NCI-H1417 treated with DMSO at 0.1 percent for 48 hours (cell line): ENCODE measurements at places on chromosomes 5 and 9.

GRCh38 chr5:125064621-125065438 is 318.4 kb upstream of the ZNF608 start:
- no peak for DNase-seq

GRCh38 chr9:94894094-94894699 is 167.7 kb downstream of the AOPEP start:
- DNase-seq = no peak

GRCh38 chr9:108579757-108580439 is 275.9 kb downstream of the ACTL7B start:
- DNase-seq = no peak

DNA sequence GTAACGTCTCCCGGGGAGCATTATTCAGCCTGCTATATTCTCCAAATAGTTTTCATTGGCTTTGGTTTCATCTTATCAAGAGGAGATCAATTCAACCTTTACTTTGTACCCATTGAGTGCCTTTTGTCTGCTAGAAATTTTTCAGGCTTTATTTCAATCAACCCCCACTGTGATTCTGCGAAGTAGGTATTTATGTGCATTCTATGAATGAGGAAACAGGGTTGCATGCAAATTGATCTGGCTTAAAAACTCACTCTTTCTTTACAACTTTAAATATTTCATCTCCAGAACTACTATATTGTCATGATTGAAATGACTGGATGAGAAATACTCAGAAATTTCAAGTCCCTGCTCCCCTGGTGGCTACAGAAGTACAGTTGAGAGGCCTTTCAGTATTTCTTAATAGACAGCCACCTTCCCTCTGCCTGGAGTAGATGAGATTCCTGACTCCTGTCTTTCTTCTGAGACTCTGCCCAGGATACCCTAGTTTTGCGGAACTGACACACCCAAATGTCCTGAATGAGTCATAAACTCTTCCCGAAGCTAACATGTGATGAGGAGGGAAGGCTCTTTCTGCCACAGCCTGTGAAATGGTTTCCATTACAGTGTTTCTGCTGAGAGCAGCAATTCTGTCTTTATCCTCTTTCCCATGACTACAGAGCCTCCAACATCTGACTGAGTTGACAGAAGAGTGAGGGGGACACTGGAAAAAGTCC is 52.6 kb upstream of the TNC start:
- DNase-seq = no peak

DNA sequence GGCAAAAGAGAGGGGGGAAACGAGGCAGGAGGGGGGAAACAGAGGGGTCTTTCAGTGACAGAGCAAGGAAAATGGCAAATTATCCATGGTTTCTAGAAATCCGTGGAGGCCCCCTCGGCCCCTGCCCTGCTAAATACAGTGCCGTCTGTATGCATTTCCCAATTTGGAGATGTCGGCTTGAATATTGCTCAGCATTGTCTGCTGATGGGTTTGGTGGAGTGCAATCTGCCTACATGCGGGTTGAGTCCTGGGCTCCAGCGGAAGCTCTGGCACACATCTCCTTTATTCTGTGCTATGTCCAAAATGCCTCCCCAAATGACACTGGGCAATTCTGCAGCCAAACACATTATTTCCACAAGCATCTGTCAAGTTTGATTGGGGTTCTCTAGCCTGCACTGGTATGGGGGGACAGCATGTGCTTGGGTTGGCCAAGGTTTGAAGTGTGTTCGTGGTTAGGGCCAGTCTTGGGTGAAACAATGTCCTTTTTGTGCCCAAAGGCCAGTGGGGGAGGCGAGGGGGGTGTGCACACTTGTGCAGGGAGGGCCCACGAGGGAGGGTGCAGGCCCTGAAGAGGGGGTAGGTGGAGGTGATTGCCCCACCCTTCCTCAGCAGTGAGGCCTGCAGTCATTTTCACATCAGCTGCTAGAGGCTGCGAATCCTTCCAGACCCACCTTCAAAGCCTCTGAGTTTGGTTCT is 6.2 kb upstream of the NEUROG1 start:
- DNase-seq = no peak

- DNase-seq = no peak
Measured at GRCh38 chr5:66367814-66368541, 223.9 kb downstream of the SREK1 start.

DNA sequence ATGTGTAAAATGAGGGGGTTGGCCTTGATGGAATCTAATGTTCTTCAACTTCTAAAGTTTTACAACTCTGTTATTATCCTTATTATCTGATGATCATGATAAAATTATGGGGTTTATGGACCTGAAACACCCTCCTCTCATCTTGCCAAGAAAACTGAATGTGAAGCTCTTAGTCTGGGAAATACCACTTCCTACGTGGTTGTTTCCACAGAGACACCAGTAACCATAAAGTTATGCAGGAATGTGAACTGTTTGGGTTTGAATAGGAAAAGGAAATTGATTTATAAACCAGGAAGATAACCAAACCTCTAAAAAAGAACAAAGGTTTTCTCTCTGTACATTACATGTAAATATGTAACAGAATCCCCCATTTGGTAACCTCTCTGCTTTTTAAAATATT is 28.3 kb upstream of the RAI14 start:
- no peak for DNase-seq

DNA sequence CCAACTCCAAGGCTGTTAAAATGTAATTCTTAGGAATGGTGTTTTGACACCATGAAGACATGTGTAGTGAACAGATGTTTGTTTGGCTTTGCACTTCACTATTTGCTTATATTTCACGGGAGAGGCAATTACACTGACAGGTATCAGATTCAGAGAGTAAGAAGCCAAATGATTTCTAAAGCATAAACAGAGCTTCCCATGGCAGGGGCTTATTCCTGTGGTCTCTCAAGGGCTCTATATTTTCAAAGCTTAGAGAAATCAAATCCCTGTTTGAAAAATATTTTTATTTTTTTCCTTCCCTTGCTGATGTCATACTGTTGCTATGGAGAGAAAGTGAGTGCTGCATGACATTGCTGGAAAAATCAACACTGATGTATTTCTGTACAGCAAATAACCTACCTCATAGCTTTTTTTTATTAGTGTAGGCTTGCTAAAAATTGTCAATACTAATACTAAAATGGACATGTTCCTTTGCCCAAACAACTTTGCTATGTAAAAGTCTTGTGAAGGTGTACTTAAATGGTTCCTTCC is 161.4 kb downstream of the GIN1 start:
- DNase-seq = no peak

DNA sequence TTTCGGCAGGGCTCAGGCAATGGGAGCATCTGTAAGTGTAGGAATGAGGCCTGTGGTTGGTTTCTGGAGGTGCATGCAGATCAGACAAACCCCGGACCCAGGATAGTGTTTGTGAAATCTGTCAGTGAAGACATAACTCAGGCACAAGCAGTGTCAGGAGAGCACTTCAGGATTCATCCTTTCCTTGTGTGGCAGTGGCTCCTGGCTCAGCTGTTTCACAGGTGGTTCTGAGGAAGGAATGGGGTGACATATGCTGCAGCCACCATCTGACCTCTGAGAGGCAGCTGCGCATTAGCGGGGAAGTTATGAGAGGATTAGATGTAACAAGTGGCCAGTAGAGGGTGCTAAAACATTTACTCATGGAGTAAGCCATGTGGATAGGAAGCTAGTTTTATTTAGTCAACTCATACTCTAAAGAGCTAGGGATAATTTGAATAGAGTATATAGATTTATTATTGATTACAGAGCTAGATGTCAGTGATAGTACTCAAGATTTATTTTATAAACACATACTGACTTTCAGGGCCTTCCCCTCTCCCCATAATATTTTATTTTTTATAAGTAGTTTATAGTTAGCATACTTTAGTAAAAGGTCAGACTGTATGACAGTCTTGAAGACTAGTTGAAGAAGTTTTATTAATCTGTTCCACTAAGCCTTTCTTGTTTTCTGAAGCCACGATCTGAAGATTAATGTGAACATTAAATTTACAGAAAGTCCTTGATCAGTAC is 28.4 kb downstream of the NNT start:
- DNase-seq = peak; percentile 36

GRCh38 chr9:136499071-136499934 is 16.5 kb upstream of the SEC16A start:
- no peak for DNase-seq

- no peak for DNase-seq
Measured at GRCh38 chr9:123654994-123655637, 274.8 kb downstream of the DENND1A start.

DNA sequence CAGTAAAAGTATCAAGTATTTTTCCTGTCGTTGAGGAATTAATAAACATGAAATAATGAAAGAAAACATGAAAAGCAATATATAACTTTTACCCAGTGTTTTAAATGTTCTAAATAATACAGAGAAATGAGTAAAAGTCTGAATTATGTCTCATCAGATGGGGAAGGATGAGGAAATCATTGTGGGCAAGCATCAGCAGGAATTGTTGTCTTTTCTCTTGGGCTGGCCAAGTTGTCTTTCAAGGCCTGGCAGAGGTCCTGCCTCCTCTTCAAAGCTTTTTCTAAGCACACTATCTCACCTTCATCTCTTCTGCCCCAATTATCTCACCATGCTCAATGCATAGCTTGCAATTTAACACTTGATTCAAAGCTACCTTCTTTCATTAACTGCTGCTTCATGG is 41.9 kb downstream of the MOCS2 start:
- no peak for DNase-seq
